HFFc6 (cell line): ENCODE measurements at places on chromosomes 4 and X.
A peak's percentile ranks its signal among the peaks of the same experiment; 100 is the strongest.

DNA sequence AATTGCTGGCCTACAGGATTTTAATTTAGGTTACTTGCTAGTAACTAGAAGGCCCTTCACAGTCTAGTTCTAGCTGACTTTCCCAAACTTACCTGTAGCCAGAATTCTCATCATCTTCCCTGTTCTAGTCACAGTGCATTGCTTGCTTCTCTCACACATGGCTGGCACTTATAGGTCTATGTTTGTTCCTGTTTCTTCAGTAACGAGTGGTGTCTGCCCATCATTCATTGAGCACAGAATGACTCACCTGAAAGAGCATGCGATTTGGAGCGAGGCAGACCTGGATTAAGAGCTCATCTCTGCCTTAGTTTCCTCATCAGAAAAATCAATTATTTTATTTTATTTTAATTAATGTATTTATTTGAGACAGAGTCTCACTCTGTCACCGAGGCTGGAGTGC lies 201.7 kb upstream of the ANK2 start:
- no peak for DNase-seq
- no peak overlapping the region for H3K27ac ChIP-seq
- no peaks in the 10 kb centered on the region; the same call in 1 of the 2 replicates for H3K36me3 ChIP-seq
- H3K4me3 ChIP-seq: no peak overlapping the region
- peaks cover 2% of the 10 kb centered on the region; the same call in 1 of the 2 replicates for H3K27me3 ChIP-seq
- no peaks in the 10 kb centered on the region for H3K4me1 ChIP-seq

DNA sequence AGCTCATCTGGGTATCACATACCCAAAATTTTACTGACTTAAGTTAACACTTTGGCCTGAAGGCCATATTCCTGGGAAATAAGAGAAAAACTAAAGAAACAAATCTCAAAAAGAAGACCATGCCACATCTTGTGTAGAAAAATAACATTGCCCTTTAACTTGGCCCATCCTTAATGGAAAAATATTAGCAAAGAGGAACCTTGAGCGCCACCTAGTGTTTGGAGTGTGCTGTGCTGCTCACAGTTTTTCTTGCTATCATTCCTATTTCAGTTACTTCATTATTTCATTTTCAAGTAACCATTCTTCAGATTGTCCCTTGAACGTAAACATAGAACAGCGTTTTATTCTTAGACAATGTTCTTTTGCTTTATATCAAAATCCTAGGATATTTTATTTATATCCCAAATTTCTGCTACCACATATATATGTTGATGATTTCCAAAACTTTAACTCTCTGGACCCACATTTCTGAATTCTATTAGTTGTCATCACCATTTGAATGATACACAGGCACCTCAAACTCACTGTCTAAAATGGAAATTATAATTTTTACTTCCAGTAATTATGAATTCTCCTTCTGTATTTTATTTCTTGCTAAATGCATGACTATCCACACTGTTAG lies 999.0 kb upstream of the ADGRL3 start:
- H3K36me3 ChIP-seq: no peaks in the 10 kb centered on the region
- H3K27me3 ChIP-seq: no peaks in the 10 kb centered on the region
- no peak overlapping the region for H3K27ac ChIP-seq
- no peaks in the 10 kb centered on the region for H3K4me1 ChIP-seq
- no peak overlapping the region for H3K4me3 ChIP-seq

GRCh38 chrX:614136-614535 lies 16.5 kb upstream of the SHOX start:
- no peak for DNase-seq
- peaks cover 63% of the 10 kb centered on the region for H3K36me3 ChIP-seq
- peaks cover 6% of the 10 kb centered on the region; the same call in 1 of the 2 replicates for H3K4me1 ChIP-seq
- H3K27ac ChIP-seq: no peak overlapping the region
- peaks cover 6% of the 10 kb centered on the region for H3K27me3 ChIP-seq

GRCh38 chr4:20493761-20494353 lies 206.4 kb upstream of the PACRGL start:
- peak overlapping the region; percentile 73 for H3K27ac ChIP-seq
- H3K4me3 ChIP-seq: peak overlapping the region; percentile 9; the same call in 1 of the 2 replicates
- peak; percentile 75 for DNase-seq
- no peaks in the 10 kb centered on the region; the same call in none of the 2 replicates for H3K27me3 ChIP-seq

GRCh38 chr4:173381610-173382009 lies 10.9 kb downstream of the SAP30 start:
- H3K36me3 ChIP-seq: no peaks in the 10 kb centered on the region
- H3K4me3 ChIP-seq: no peak overlapping the region
- no peak for DNase-seq
- H3K27ac ChIP-seq: no peak overlapping the region
- H3K4me1 ChIP-seq: no peaks in the 10 kb centered on the region

GRCh38 chrX:24229400-24229879 lies 79.9 kb downstream of the ZFX start:
- no peak overlapping the region for H3K4me3 ChIP-seq
- DNase-seq: no peak
- no peak overlapping the region for H3K27ac ChIP-seq
- H3K4me1 ChIP-seq: peaks cover 24% of the 10 kb centered on the region
- H3K27me3 ChIP-seq: no peaks in the 10 kb centered on the region

DNA sequence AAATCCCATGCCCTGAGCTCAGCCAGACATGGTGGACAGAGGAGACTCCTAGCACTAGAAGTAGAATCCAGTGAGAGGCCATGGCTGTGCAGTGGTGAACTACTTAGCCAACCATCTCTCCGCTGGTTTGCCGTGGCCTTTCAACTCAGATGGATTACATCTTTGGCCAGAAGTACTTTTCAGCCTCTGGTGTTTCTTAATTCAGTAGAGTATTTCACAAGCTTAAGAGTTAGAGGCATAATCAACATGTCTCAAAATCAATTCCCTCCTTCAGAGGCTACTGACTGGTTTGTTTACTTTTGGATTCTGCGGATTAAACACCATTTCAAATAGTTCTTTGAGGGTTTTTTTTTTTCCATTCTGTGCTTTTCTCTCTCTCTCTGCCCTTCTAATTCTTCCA lies 91.1 kb upstream of the PGRMC2 start:
- no peak overlapping the region for H3K4me3 ChIP-seq
- peaks cover 26% of the 10 kb centered on the region for H3K4me1 ChIP-seq
- DNase-seq: no peak
- H3K27ac ChIP-seq: no peak overlapping the region

- H3K27me3 ChIP-seq: peaks cover 22% of the 10 kb centered on the region
- no peaks in the 10 kb centered on the region for H3K36me3 ChIP-seq
- no peaks in the 10 kb centered on the region for H3K4me1 ChIP-seq
- no peak for DNase-seq
- H3K4me3 ChIP-seq: no peak overlapping the region
Observed at GRCh38 chr4:55162396-55162795, 37.0 kb upstream of the KDR start.

DNA sequence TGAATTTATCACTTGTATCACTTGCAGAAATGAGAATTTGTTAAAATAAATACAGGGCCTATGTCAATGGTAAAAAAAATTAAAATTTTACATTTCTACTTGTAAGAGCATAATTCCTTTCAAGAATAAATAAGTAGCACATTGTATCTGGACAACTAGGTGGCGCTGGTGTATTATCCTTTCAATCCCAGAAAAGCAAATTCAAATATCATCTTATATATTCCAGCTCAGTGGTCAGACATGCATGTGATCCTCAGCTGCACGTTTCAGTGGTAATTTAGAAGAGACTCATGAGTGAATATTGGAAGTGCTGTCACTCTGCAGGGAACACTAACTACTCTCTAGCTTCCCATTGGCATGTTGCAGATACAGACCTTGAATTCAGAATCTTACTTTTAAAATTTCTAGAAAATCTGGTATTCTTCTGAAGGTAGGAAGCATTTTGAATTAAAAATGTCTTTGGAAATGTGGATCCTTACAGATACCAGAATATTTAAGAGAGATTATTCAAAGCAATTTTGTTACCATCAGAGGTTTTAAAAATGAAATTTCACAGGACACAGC lies 1414.7 kb upstream of the TENM3 start:
- no peak overlapping the region; the same call in 1 of the 2 replicates for H3K4me3 ChIP-seq
- no peak overlapping the region for H3K27ac ChIP-seq
- DNase-seq: peak; percentile 61
- H3K27me3 ChIP-seq: peaks cover 5% of the 10 kb centered on the region; the same call in 1 of the 2 replicates
- peaks cover 13% of the 10 kb centered on the region for H3K4me1 ChIP-seq

DNA sequence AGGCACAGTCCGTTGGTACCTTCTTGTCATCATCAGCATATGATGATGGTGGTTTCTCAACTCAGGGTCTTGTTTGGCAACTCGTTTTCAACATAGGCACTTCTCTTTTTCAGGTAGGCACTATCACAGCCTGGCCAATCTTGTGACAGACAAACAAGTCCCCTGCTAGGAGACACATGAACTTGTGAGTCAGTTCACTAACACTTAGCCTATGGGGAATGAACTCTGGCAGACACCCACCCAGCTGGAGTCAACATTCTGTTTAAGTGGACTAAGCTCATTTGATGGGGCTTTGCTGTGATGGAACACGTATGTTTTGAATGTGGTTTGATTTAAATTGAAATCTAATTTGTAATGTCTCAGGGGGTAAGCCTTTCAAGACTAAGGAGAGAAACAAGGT lies 100.7 kb upstream of the MAMLD1 start:
- no peak overlapping the region for H3K4me3 ChIP-seq
- H3K27me3 ChIP-seq: no peaks in the 10 kb centered on the region; the same call in 1 of the 2 replicates
- DNase-seq: no peak
- peaks cover 10% of the 10 kb centered on the region for H3K4me1 ChIP-seq
- H3K36me3 ChIP-seq: no peaks in the 10 kb centered on the region

GRCh38 chrX:133857640-133858269 lies 127.6 kb downstream of the GPC3 start:
- H3K36me3 ChIP-seq: no peaks in the 10 kb centered on the region
- no peaks in the 10 kb centered on the region; the same call in 1 of the 2 replicates for H3K27me3 ChIP-seq
- no peak overlapping the region for H3K27ac ChIP-seq
- H3K4me3 ChIP-seq: no peak overlapping the region
- DNase-seq: no peak

- no peak for DNase-seq
- H3K36me3 ChIP-seq: no peaks in the 10 kb centered on the region
- H3K27ac ChIP-seq: no peak overlapping the region
- H3K27me3 ChIP-seq: peaks cover 14% of the 10 kb centered on the region
- H3K4me1 ChIP-seq: no peaks in the 10 kb centered on the region
Observed at GRCh38 chr4:17688011-17688441, 73.6 kb downstream of the MED28 start.

DNA sequence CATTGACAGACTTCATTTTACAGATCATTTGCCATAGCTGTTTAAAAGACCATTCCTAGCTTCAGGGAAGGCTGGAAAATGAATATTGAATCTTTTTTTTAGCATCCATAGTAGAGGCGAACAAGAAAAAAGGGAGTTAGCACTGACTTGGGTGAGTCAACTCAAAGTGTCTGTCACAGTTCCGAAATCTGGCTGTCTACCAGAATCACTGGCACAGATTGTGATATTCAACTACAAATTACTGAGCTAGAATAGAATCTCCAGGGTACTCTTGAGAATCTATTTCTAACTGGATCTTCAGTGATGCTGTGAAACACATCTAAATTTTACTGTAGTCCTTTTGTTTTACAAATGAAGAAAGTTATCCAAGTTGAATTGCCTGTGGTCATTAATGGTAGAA lies 31.5 kb downstream of the SEC24B start:
- no peak overlapping the region for H3K4me3 ChIP-seq
- DNase-seq: no peak
- no peaks in the 10 kb centered on the region for H3K27me3 ChIP-seq
- no peaks in the 10 kb centered on the region for H3K4me1 ChIP-seq

DNA sequence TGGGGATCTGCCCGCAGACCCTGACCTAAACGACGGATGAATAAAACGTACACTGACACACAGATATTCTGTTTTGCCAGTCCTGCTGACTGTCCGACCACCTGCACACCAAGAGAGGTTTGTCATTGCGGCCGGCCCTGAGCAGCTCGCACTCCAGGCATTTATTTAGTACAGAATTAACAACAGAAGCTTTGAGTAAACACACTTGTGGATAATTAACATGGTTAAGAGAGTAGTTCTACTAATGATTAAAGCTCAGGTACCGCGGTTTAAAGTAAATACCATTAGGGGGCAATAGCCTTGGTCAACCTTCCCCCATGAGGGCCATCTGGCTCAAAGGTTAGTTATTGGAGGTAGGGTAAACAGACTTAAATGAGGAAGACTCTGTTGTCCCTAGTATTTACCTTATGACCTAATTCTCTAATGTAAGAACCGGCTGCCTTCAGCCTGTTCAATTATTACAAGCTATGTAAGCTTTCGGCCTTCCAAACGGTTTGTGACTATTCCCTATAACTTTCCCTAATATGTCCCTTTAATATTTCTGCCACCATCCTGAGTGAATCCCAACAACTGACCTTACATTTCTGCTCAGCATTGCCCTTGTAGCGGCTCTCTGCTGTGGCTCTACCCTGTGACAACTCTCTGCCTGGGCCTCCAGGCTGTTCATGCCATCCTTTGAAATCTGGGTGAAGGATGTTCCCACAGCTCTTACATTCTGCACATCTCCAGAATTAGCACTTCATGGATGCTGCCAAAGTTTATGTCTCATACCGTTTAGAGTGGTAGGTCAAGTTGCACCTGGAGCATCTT lies 46.9 kb upstream of the SYTL5 start:
- H3K27me3 ChIP-seq: no peaks in the 10 kb centered on the region
- no peaks in the 10 kb centered on the region for H3K4me1 ChIP-seq
- no peak overlapping the region for H3K4me3 ChIP-seq
- no peaks in the 10 kb centered on the region for H3K36me3 ChIP-seq

DNA sequence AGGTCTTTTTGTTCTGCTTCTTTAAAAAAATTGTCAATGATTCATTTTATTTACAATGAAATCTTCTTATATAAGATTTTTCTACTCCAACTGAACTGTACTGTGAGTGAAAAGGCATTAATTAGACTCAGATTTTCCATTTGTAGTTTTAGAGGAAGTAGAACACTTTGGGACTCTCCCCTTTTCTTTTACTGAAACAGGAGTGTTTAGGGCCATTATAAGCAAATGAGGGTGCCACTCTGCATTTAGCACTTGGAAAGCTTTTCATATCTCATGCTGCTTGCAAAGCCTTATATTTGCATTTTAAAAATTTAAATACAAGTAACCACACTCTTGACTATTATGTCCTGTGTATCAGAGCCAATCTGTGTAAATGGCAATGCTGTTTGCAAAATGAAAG lies 584.3 kb downstream of the KLHL13 start:
- DNase-seq: no peak
- no peak overlapping the region for H3K4me3 ChIP-seq
- no peaks in the 10 kb centered on the region for H3K4me1 ChIP-seq

DNA sequence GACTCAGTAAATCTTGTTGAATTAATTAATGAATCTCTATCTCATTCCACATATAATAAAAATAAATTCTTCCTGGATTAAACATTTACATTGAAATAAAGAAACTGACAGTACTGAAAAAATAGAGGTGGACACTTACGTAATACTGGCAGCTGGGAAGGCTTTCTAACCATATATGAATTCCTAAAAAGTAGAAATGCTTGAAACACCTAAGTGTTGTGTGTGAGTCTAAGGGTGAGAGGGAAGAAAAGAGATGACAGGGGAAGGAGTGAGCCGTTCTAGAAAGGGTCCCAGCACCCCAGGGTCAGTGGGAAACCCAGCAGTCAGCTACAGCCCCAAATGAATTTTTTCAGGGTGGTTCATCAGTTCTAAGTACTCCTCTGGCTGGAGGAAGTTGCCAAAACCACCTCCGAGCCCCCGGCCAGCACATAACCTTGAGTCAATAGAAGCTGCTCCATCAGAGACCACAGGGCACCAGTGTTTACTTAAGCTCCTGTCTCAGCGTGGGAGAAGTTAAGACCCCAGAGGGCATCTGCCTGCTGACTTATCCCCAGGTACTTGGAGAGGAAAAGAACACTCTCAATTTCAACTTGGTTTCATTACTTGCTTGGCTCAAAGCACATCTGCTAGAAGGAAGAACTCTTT lies 18.3 kb downstream of the GAB3 start:
- peak; percentile 17 for DNase-seq
- H3K36me3 ChIP-seq: no peaks in the 10 kb centered on the region
- H3K27ac ChIP-seq: peak overlapping the region; percentile 63
- peak overlapping the region; percentile 64 for H3K4me3 ChIP-seq
